ENCODE measurements at places on chromosomes 16 and 17.
A peak's percentile ranks its signal among the peaks of the same experiment; 100 is the strongest.

DNA sequence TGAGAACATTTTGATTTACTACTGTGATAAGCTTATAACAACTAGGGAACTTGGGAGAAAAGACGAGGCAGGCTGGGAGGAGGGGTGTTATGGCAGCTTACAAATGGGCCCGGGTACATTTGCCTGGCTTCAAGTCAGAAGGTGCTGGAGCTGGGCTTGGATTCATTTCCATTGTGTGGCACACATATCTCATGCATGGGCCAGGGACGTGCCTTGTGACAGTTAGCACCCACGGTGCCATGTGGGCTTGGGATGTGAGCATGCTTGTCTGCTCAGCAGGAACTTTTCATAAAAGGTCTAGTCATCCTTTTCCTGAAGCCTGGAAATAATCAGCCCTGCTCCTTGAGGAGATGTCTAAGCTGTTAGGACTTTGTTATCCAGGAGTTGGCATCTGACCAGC is 572.2 kb downstream of the CDH13 start:
- no peak for DNase-seq

DNA sequence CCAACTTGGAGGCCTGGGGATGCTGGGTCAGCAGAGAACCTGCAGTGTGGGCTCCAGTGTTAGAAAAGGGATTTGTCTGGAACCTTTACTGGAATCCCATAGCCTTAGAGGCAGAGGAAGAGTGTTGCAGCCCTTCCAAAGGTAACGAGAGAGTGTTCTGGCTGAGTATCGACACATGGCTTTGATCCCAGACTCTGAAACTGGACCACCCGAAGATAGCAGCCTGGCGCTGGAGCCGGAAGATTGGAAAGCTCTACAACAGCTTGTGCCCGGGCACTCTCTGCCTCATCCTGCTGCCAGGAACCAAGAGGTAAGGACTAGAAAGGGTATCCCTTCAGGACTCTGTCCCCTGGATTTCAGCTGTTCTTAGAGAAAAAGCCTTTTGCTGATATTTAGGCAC is 39.7 kb downstream of the REXO5 start:
- DNase-seq, result no peak

DNA sequence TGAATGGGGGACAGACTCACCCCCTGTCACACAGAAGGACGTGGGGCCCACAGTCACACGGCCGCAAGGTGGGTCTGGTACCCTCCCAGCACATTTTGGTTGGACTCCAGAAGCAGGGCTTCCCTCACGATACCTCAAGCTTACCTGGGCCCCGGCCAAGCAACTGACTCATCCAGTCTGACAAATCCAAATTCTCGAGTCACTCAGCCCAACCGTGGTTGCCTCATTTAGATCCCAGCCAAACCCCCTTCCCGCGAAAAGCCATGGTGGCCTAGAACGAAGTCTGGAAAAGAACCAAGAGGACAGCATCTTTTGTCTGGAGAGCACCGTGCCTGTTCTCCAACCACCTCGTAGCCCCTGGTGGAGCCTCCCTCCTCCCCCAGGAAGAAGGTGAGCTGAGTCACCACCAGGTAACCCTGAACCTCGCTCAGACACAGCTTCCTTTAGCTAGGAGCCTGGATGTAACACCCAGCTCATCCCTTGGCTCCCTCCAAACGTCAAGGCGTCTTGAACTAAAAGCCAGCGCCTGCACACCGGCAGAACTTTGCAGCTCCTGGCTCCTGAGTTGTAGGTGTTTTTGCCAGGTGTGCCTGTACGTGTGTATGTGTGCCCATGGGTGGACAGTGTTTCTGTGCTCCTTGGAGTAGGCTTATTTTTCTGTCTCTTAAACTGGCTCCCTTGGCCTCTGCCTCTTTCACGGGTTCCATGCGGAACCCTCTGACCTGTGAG is 78.9 kb downstream of the CMIP start:
- no peak for DNase-seq

DNA sequence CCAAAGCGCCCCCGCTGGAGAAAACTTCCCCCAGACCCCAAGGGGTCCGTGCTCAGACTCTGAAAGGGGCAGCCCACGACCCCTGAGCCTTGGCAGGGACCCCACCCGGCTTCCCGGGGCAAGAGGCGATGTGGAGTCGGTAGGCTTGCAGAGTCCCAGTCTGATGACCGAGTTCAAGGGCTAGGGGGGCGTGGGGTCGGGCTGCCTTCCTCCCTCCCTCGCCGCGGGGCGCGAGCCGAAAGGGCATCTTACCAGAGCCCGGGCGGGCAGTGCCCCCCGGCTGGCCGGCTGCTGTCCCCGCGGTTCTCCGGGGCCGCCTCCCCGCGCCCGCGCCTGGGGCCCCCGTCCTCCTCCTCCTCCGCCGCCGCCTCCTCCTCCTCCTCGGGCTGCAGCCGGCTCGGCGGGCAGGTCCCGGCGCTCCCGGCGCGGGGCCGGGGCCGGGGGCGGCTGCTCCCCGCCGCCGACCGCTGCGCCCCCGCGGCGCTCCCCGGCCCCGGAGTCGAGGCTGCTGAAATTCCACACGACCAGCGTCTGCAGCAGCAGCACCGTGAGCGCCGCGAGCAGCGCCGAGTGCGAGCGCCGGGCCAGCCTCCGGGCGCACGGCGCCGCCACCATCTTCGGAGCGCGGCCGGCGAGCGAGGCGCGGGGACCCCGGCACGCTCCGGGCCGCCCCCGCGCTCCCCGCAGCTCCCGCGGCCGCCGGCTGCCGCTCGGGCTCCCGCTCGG is 415 bp downstream of the XYLT1 start:
- no peak for DNase-seq

GRCh38 chr16:72094266-72094610 is 591 bp downstream of the DHX38 start:
- DNase-seq, result no peak

DNA sequence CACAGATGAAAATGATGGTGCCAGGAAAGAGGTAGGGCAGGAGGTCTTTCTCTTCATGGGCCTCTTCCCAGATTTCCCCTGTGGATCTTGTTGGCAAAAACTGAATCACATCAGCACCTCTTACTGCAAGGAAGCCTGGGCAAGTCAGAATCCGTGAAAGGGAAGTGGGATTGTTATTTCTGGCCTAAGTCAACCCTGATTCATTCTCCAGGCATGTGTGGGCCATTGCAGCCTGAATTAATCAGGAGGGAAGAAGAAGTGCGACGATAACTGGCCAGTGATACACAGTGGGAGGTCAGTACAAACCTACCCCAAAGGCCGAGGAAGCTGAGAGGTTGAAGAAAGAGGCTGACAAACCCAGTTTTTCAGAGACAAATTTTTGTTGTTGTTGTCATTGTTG is 17.9 kb upstream of the NSMCE1 start:
- no peak for DNase-seq

- DNase-seq, result no peak
These were observed 278.3 kb upstream of the CCL2 start for GRCh38 chr17:33976831-33977230.

- no peak for DNase-seq
These were observed 339.4 kb downstream of the XYLT1 start for GRCh38 chr16:17131351-17131750.

DNA sequence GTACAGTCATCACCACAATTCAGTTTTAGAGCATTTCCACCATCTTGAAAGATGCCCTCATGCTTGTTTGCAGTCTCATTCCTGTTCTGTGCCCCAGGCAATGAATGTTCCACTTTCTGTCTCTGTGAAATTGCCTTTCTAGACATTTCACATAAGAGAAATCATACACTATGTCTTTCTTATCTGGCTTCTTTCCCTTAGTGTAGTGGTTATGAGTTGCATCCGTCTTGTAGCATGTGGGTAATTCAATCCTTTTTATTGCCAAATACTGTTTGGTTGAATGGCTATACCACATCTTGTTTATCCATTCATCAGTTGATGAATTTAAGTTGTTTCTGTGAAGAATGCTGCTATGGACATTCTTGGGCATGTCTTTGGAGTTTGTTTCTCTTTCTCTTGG is 132.5 kb upstream of the PLCG2 start:
- no peak for DNase-seq

- DNase-seq, result no peak
These were observed 15.3 kb upstream of the TNS4 start for GRCh38 chr17:40516581-40517285.

DNA sequence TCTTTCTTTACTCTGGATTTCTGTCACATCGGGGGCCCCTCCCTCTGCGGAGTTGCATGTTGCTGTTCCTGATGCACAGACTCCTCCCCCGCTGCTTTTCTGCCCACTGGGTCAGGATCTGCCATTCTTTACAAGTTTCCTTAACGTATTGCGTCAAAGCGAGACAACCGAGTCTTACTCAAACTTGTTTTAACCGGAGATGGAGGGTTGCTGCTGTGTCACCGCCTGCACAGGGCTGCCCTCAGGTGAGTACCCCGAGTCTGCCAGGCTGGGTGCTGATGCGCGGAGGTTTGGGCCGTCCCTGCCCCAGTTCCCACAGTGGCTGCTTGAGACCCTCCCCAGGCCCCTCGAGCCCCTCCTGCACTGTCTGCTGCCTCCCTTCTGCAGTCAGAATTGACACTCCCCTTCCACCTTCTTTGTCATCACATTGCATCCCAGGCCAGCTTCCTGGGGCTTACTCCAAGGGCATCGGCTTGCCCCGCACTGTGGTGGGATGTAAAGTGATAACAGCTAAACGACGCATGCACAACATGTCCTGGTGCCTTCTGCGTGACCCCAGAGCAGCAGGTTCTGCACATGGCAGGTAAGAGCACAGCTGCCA is 19.3 kb downstream of the CARHSP1 start:
- no peak for DNase-seq

DNA sequence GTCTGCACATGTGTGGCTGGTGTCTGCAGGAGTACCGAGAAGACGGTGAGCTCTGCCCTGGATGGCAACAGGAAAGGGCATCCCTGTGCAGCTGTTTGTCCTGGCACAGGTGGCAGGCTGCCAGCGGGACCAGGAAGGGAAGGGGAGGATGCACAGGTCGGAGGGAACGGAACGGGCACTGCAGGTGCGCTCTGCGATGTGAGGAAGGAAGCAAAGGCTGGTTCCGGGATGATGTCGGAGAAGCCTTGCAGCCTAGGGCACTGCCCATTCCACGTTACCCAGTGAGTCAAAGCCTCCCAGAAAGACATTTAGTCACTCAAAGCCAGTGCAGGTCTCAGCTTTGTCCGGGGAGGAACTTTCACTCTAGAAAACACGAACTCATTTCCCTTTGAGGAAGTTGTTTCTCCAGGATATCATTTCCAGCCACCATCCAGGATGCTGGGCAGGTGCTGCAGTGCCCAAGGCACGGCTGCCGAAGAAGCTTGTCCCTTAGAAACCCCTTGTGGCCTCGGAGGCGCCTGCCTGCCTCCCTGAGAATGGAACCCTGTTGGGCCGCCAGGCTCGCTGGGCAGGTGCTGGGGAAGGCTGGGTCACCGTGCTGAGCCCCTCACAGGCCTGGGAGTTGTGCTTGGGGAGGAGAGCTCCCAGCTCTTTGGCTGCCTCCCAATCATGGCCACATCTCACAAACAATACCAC is 4.5 kb upstream of the TMEM235 start:
- no peak for DNase-seq

DNA sequence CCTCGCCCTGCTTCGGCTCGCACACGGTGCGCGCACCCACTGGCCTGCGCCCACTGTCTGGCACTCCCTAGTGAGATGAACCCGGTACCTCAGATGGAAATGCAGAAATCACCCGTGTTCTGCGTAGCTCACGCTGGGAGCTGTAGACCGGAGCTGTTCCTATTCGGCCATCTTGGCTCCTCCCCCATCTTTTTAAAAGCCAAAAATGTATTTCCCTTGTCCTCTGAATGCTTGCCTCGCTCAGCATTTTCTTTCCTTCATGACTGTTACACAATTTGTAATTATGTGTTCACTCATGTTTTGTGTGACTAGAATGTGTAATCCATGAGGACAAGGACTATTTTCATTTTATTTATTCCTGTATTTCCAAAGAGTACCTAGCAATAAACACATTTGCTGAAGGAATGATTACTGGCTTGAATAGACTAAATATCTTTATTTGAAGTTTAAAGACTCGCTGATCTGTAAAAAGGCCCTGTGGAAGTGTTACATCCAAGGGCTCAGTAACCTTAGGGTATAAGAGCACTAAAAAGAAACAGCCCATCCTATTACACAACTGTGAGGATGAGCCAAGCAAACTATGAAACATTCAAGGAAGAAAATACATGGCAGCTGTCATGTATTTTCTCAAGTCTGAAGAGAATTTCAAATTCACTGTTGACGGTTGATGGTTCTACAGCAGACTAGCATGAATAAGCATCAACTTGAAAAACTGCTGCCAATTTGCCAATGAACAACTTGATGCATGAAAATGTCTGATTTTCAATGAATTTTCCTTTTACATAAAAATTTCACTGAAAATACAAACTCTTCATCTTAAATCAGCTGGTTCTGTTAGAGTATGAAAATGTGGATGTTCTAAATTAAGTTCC is 192.6 kb downstream of the MYO1D start:
- no peak for DNase-seq

DNA sequence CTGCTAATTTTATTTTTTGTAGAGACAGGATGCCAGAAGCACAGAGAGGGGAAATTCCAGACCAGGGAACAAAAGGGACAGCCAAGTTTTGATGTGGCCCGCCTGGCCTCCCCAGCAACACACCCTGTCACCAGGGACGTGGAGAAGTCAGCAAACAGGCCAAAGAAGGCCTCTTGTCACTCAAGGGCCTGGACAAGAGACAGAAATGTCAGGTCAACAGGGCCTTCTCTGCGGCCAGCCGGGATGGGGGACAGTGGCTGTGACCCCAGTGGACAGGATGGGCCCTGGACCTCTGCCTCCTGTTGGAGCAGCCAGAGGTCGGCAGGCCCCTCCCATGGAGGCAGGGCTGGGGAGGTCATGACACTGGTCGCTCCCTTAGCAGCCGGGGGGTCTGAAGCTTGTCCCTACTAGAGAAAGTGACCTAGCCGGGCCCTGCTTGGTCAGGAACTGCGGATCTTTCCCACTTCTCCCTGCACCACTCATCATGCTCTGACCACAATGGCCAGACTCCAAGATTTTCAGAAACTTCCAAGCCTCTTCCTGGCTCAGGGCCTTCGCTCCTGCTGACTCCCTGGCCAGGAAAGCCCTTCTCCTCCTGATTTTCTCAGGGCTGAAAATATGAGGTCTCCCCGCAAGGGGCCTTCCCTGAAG is 9.2 kb upstream of the TVP23A start:
- DNase-seq, result no peak

- peak; percentile 25 for DNase-seq
These were observed 792 bp downstream of the TMEM231 start for GRCh38 chr16:75555213-75555706.

GRCh38 chr17:74686761-74687160 is 26.0 kb downstream of the CD300LF start:
- DNase-seq, result no peak

DNA sequence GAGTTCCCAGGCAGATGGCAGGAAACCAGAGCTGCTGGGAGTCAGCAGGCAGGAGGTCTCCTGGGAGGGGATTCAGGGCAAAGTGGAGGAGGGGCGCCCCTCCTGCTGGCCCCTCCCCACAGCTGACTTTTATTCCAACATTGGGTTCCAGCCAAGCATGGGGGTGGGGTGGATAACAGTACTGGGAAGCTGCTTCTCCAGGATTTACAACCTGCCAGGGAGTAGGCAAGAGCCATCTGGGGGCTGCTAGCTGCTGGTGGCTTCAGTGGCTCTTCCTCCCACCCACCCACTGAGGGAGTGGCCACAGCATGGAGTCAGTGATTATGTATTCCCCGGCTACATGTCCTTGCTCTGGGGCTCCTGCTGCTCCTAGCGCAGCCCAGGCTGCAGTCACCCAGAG is 36.8 kb downstream of the TMEM132E start:
- DNase-seq, result no peak

GRCh38 chr16:524274-525040 is 3.1 kb upstream of the CAPN15 start:
- no peak for DNase-seq

Measured in NCI-H1048 (cell line).